IMR-90 (cell line): ENCODE measurements at places on chromosomes 1 and 21. TPM values are rescaled to one million over a fixed set of nuclear protein-coding genes. Genes with fewer than 3 reads are reported as not detected.

CD1D gene
- not detected in 2 replicates for total RNA-seq

- no peak for DNase-seq
- H3K36me3 ChIP-seq = peaks cover 2% of the 10 kb centered on the region; the same call in 1 of the 2 replicates
- peak overlapping the region; percentile 96 for H3K4me3 ChIP-seq
- peaks cover 4% of the 10 kb centered on the region for H3K4me1 ChIP-seq
- H3K27me3 ChIP-seq = no peaks in the 10 kb centered on the region
- H3K27ac ChIP-seq = peak overlapping the region; percentile 95; the same call in 1 of the 2 replicates
Measured at GRCh38 chr1:25338986-25339385, 852 bp downstream of the TMEM50A start.

DNA sequence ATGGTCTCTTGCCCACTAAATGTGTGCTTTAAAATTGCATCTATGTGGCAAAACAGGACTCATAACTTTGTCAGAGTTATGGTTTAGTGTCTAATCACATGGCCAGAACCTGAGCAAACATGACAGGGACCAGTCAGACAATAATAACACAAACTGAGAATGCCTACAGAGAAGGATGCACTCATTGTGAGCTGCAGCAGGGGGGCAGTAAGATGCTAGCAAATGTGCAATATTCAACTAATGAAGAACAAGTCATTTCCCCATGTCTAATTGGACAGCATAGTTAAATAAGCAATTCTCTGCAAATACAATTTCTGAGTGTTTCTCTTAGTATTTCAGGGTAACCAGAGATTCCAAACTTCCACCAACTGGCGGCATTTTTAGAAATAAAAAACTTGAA lies 30.8 kb downstream of the SPAG17 start:
- H3K4me1 ChIP-seq = no peaks in the 10 kb centered on the region
- H3K27ac ChIP-seq = no peak overlapping the region
- H3K27me3 ChIP-seq = no peaks in the 10 kb centered on the region
- DNase-seq = peak; percentile 1

- H3K27ac ChIP-seq = no peak overlapping the region
- peak; percentile 19 for DNase-seq
- H3K27me3 ChIP-seq = no peaks in the 10 kb centered on the region
- 0 out of 2 replicates have a peak, but pooled peaks cover 1% of the 10 kb centered on the region for H3K36me3 ChIP-seq
Measured at GRCh38 chr1:180842491-180843275, 70.0 kb upstream of the KIAA1614 start.

LRRC3 gene
- under 0.01 TPM in 2 replicates for total RNA-seq

ATP6V1G3 gene
- not detected in 2 replicates for total RNA-seq

DNA sequence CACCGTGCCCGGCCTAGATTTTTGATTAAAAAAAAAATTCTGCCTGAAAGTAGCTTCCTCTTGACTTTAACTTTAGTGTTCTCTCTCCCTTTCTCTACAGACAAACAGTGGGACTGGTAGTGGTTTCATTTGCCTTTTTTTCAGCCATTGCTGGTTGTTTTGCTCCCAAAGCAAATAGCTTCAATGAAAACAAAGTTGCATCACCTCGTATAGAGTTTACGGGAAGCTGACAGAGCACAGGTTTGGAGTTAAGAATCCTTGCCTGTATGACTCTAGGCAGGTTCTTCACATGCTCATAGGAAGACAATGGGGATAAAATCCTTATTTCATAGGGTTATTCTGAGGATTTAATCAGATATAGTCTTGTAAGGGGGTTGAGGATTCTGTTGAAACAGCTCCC lies 21.6 kb downstream of the AADACL4 start:
- no peaks in the 10 kb centered on the region for H3K36me3 ChIP-seq
- H3K27me3 ChIP-seq = peaks cover 3% of the 10 kb centered on the region; the same call in 1 of the 2 replicates
- H3K4me3 ChIP-seq = no peak overlapping the region
- no peak overlapping the region for H3K27ac ChIP-seq

DNA sequence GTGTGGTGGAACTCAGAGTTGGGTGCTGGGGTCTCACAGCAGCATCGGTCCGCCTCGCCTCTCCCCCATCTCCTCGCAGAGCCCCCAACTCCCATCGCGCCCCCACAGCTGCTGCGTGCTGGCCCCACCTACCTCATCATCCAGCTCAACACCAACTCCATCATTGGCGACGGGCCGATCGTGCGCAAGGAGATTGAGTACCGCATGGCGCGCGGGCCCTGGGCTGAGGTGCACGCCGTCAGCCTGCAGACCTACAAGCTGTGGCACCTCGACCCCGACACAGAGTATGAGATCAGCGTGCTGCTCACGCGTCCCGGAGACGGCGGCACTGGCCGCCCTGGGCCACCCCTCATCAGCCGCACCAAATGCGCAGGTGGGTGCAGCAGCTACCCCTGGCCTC lies 24.2 kb downstream of the PTPRU start:
- no peak overlapping the region for H3K27ac ChIP-seq
- no peaks in the 10 kb centered on the region for H3K36me3 ChIP-seq
- DNase-seq = no peak
- no peaks in the 10 kb centered on the region for H3K27me3 ChIP-seq
- peaks cover 8% of the 10 kb centered on the region; the same call in 1 of the 2 replicates for H3K4me1 ChIP-seq
- no peak overlapping the region; the same call in 1 of the 2 replicates for H3K4me3 ChIP-seq

NFIA gene
- total RNA-seq = 2.2 TPM in 2 replicates

GRCh38 chr1:192399161-192399560 lies 82.4 kb downstream of the RGS21 start:
- H3K4me3 ChIP-seq = no peak overlapping the region
- DNase-seq = no peak
- no peaks in the 10 kb centered on the region for H3K36me3 ChIP-seq
- H3K27ac ChIP-seq = no peak overlapping the region

- H3K4me1 ChIP-seq = no peaks in the 10 kb centered on the region
- DNase-seq = no peak
- H3K27me3 ChIP-seq = no peaks in the 10 kb centered on the region; the same call in 1 of the 2 replicates
- no peak overlapping the region for H3K27ac ChIP-seq
- no peak overlapping the region for H3K4me3 ChIP-seq
Measured at GRCh38 chr1:3350506-3351261, 103.8 kb upstream of the ARHGEF16 start.

GRCh38 chr1:40047769-40048168 lies 7.2 kb downstream of the CAP1 start:
- DNase-seq = no peak
- H3K27ac ChIP-seq = no peak overlapping the region
- no peak overlapping the region for H3K4me3 ChIP-seq

DNA sequence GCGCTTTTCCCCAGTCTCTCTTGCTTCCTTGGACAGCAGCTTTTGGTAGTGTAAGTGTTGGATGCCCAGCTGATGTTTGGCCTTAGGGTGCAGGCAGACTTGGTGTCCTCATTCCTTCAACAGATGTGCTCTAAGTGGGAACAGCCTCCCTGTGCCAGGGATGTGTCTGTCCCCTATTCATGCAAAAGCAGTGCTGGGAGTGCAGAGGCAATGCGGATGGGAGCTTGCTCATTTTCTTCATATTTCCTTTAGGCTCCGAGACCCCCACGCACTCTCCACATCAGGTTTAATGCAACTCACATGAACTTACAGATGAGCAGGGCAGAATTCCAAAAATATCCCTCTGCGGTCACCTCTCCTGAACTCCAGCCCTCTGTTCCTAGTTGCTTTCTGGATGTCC lies 96.1 kb downstream of the IER5 start:
- H3K27ac ChIP-seq = no peak overlapping the region
- H3K36me3 ChIP-seq = no peaks in the 10 kb centered on the region
- DNase-seq = no peak
- H3K4me3 ChIP-seq = no peak overlapping the region
- peaks cover 41% of the 10 kb centered on the region for H3K27me3 ChIP-seq

DNA sequence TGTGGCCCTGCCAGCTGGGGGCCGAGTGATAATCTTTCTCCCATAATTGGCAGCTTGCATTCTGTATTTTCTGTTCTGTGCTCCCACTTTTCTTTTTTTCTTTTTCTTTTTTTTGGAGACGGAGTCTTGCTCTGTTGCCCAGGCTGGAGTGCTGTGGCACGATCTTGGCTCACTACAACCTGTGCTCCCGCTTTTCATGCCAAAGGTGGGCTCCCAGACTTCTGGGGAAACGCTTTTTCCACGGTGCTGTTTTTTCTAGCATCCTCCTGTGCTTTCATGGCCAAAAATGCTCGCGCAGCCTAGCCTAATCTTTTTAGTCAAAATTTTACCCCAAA lies 585 bp upstream of the AHCTF1 start:
- no peaks in the 10 kb centered on the region for H3K27me3 ChIP-seq
- H3K36me3 ChIP-seq = peaks cover 1% of the 10 kb centered on the region; the same call in 1 of the 2 replicates
- no peak overlapping the region; the same call in 1 of the 2 replicates for H3K27ac ChIP-seq
- H3K4me3 ChIP-seq = peak overlapping the region; percentile 76

KANK4 gene
- total RNA-seq = not detected in 2 replicates

ANKRD45 gene
- under 0.01 TPM in 1 of 2 replicates, not detected in the other for total RNA-seq

SLC9C2 gene
- not detected in 2 replicates for total RNA-seq

DNA sequence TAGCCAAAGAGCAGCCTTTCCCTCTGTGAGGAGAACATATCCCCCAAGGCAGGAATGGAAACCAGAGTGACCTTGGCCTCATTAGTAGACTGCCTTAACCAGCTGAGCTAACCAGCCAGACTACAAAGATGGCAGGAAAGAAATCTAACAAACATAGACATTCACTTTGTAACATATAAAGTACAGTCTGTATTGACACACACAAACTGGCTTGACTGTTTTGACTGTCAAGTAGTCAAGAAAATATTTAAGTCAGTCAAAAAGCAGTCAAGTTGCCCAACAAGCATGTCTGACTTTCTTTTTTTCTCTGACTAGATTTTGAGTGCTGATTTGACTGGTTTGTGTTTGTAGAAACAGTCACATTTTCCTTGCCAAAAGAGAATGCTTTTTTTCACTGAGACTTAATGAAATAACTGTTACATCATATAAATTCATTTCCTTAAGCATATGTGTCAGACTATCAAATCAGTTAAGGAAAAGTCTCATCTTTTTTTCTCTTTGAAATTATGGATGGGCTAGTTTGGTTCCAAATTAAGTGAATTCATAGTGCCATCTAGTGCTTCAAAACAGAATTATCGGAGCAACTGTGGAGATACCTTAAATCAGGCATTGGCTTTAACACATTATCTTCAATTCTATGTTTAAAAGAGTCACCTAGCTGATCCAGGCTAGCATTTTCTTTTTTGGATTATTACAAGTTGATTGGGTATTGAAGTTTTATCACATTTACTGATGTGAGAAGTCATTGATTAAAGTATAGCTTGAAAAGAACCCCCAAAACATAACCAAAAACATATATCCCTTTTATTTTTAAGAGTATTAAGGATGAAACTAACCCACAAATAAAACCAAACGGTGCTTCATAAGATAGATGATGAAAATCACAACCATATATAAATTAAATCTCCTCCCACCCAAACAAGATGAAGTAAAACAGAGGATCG lies 75.0 kb downstream of the ATP6V1G3 start:
- DNase-seq = peak; percentile 70
- H3K27me3 ChIP-seq = no peaks in the 10 kb centered on the region
- H3K4me3 ChIP-seq = no peak overlapping the region
- H3K36me3 ChIP-seq = no peaks in the 10 kb centered on the region
- H3K4me1 ChIP-seq = peaks cover 4% of the 10 kb centered on the region

CA6 gene
- total RNA-seq = not detected in 2 replicates

GRCh38 chr1:70072231-70072751 lies 133.1 kb downstream of the LRRC40 start:
- no peaks in the 10 kb centered on the region for H3K36me3 ChIP-seq

CLDN8 gene
- not detected in 2 replicates for total RNA-seq

DNA sequence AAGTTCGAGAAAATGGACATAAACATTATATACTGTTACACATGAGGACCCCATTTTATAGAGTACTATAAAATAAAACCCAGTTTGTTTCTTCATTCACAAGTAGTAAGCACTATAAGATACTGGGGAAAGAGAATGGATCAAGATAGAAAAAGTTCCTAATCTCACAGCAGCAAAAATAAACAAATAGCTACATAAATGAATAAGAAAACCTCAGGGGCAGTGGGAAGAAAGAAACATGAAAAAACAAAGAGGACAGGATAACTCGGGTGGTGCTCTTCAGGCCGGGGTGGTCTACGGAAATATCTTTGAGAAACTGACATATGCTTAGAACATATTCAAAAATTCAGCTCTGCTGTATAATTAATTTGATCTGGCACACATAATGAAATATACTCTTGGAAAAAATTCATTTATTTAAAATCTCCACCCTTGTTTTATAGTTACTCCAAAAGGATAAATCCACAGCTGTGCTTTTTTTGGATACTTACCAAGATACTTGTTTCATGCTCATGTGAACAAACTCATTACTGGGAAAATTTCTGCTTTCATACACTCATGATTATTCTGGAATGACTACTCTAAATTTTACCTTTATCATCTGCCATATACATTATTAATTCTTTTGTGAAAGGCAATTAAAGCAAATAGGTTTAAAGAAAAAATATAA lies 20.0 kb downstream of the CEP170 start:
- peak; percentile 79 for DNase-seq
- H3K27ac ChIP-seq = peak overlapping the region; percentile 37; the same call in 1 of the 2 replicates
- H3K4me3 ChIP-seq = no peak overlapping the region
- H3K4me1 ChIP-seq = peaks cover 5% of the 10 kb centered on the region

DNA sequence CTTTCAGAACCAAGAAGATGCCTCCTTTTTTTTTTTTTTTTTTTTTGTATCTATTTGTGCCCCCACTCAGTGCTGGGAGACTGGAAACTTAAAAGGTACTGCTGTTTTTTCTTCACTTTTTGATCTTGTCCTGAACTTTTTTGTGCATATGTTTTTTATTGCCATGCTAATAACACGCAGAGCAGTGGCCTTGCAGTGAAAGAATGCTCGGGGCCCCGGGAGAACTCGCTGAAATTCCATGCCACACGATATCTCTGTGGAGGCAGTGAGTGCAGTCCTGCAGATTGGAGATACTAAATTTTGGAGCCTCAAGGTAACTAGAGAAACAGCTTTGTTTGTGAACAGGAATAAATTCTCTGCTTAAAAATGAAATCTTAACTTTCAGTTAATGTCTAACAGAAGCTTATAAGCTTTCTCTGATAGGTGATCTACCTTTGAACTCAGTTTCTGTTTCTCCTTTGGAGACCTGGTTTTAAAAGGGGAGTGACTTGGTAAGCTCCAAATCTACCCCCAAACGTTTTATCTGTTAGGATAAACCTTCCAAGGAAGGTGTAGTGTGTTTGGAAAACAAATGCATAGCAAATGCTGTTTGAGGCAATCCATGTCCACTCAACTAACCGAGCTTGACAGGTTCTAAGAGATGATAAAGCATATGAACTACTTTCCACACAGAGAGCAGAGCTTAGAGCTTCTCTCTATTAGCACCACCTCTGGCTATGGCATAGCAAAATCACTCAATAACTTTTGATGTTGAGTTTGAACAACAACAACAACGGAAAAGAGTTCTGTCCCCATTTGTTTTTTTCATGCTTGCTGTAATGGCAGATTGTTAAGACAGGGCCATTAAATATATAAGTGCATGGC lies 113.7 kb upstream of the PLXNA2 start:
- H3K27ac ChIP-seq = no peak overlapping the region
- H3K4me1 ChIP-seq = no peaks in the 10 kb centered on the region

C8B gene
- not detected in 2 replicates for total RNA-seq

LRRC42 gene
- 33.3 and 47.5 TPM in 2 replicates for total RNA-seq

- peak; percentile 76 for DNase-seq
- no peaks in the 10 kb centered on the region for H3K36me3 ChIP-seq
- no peak overlapping the region for H3K4me3 ChIP-seq
- no peaks in the 10 kb centered on the region for H3K27me3 ChIP-seq
- H3K27ac ChIP-seq = peak overlapping the region; percentile 89
Measured at GRCh38 chr1:94884106-94884505, 42.8 kb downstream of the CNN3 start.

- DNase-seq = no peak
- peaks cover 13% of the 10 kb centered on the region; the same call in 1 of the 2 replicates for H3K4me1 ChIP-seq
- H3K27ac ChIP-seq = no peak overlapping the region
- H3K27me3 ChIP-seq = no peaks in the 10 kb centered on the region
- no peak overlapping the region for H3K4me3 ChIP-seq
Measured at GRCh38 chr1:197174818-197175217, 28.3 kb upstream of the ASPM start.

MTARC1 gene
- 0.18 and 0.28 TPM in 2 replicates for total RNA-seq

OR2T35 gene
- not detected in 2 replicates for total RNA-seq
